ENCODE measurements at places on chromosomes 13 and 19. TPM values are rescaled to one million over a fixed set of nuclear protein-coding genes. Genes with fewer than 3 reads are reported as not detected.
A peak's percentile ranks its signal among the peaks of the same experiment; 100 is the strongest.

DNA sequence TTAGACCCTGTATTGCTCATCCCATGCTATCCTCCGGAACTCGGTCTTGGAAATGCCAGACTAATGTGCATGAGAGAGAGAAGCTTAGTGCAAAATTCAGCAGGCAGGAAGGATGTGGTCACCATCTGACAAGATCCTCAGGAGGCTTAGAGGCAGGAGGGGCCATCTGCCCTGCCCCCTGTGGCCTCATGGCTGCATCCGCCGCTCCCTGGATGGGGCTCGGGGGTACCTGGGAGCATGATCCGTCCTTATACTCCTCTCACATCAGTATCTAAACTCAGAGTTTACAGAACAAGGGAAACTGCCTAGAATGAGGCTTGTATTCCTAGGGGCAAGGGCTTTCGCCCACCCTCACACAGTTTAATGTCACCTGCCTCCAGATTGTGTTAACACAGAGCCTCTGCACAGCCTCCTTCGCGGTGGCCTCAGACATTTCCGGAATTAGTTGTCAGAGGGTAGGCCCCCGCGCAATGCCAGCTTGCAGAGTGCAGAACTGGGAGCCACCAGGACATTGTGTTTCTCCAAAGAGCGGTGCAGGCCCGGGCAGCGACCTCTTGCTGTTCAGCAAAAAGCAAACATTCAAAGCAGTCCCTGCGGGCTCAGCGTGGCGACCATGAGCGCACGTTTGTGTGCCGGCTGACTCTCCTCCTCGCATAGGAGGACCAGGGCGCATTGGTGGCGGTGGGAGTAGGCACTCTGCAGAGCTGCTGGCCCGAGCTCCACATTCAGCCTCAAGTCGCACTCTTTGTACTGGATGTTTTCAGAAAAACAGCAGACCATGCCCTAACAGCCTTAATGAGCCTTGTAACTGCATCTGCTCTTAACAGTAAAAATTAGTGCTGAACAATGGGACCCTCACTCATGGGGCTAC, 39.1 kb downstream of the GPR12 start:
- DNase-seq, result no peak
- H3K4me3 ChIP-seq, result no peak overlapping the region
- H3K27me3 ChIP-seq, result no peaks in the 10 kb centered on the region
- no peaks in the 10 kb centered on the region for H3K36me3 ChIP-seq

- H3K27ac ChIP-seq, result no peak overlapping the region
- H3K4me3 ChIP-seq, result no peak overlapping the region
- H3K36me3 ChIP-seq, result no peaks in the 10 kb centered on the region
These were observed 123.1 kb downstream of the ITGBL1 start for GRCh38 chr13:101575581-101575980.

- H3K27me3 ChIP-seq, result no peaks in the 10 kb centered on the region
- no peaks in the 10 kb centered on the region for H3K4me1 ChIP-seq
- no peaks in the 10 kb centered on the region for H3K36me3 ChIP-seq
These were observed 13.9 kb downstream of the APLP1 start for GRCh38 chr19:35882114-35882832.

GRCh38 chr13:62551588-62551987, 1135.9 kb upstream of the PCDH20 start:
- H3K4me1 ChIP-seq, result no peaks in the 10 kb centered on the region
- no peaks in the 10 kb centered on the region for H3K27me3 ChIP-seq
- H3K27ac ChIP-seq, result no peak overlapping the region
- no peak overlapping the region for H3K4me3 ChIP-seq

DNA sequence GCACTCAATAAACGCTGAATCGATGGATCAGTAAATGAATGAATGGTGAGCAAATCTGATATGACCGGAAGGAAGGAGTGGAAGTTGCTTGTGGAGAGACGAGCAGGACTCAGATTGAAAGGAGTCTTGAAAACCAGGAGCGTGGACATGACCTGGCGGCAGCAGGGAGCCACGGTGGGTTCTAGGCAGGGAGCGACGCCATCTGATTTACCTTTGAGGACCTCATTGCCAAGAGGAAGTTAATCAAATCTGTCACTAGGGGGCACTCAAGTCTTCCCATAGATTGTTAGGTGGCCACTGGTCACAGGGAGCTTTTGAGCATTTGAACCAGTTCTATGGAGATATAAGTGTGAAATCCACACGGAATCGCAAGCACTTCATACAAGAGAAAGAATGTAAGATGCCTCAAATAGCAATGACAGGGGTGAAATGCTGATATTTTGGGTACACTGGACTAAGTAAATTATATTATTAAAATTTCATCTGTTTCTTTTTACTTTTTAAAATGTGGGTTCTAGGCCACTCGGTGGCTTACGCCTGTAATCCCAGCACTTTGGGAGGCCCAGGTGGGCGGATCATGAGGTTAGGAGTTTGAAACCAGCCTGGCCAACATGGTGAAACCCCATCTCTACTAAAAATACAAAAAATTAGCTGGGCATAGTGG, 9.2 kb upstream of the FBN3 start:
- no peaks in the 10 kb centered on the region for H3K36me3 ChIP-seq
- no peaks in the 10 kb centered on the region for H3K27me3 ChIP-seq
- peak; percentile 41 for DNase-seq
- no peak overlapping the region for H3K4me3 ChIP-seq

- H3K27ac ChIP-seq, result no peak overlapping the region
- no peaks in the 10 kb centered on the region for H3K27me3 ChIP-seq
- H3K4me3 ChIP-seq, result no peak overlapping the region
- H3K36me3 ChIP-seq, result no peaks in the 10 kb centered on the region
- H3K4me1 ChIP-seq, result no peaks in the 10 kb centered on the region
These were observed 84.0 kb upstream of the SLC7A1 start for GRCh38 chr13:29679396-29680053.

- no peak overlapping the region for H3K27ac ChIP-seq
- peaks cover 10% of the 10 kb centered on the region for H3K4me1 ChIP-seq
- H3K27me3 ChIP-seq, result no peaks in the 10 kb centered on the region
- DNase-seq, result no peak
These were observed 14.3 kb downstream of the LATS2 start for GRCh38 chr13:21047087-21047486.

DNA sequence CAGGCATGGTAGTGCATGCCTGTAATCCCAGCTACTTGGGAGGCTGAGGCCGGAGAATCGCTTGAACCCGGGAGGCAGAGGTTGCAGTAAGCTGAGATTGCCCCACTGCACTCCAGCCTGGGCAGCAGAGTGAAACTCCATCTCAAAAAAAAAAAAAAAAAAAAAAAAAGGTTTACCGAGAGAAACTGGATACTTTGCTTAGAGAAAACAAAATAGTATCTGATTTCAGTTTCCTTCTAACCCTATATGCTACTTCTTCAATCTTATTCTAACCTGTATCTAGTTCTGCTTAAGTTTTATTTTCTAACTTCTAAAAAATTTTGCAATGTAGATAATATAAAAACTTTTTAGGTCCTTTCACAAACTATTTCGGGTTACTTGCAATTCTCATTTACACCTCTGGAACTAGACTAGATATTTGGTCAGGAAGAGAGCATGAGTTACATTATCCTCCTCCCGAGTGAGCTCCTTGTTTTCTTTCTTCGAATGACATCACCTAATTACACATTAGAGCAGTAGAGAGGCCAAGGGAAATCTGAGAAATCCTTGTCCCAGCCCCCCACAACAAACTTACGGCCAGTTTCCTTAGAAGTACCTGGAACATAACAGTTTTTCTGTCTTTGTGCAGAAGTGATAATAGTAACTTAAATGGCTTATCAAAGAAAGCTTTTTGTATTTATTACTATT, 128.9 kb downstream of the B3GLCT start:
- DNase-seq, result no peak
- H3K4me1 ChIP-seq, result peaks cover 2% of the 10 kb centered on the region
- no peaks in the 10 kb centered on the region for H3K27me3 ChIP-seq
- no peak overlapping the region for H3K4me3 ChIP-seq
- no peaks in the 10 kb centered on the region for H3K36me3 ChIP-seq
- no peak overlapping the region for H3K27ac ChIP-seq

DNA sequence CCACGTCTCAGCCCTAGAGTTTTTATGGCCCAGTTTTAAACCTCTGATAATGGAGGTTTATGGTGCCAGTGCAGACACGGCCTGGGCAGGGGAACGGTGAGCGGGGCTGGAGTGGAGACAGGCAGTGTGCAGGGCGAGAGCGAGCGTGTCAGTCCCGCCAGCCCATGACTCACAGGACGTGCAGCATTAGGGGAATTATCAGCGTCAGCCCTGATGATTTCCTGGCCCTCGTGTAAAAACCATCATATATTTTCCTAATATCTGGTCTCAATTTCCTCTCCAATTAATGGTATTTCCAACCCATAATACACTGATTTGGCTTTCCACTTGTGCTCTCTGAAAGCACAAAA, 104.6 kb upstream of the VSTM2B start:
- H3K36me3 ChIP-seq, result no peaks in the 10 kb centered on the region
- no peak for DNase-seq
- H3K4me1 ChIP-seq, result no peaks in the 10 kb centered on the region
- H3K27me3 ChIP-seq, result no peaks in the 10 kb centered on the region
- H3K27ac ChIP-seq, result no peak overlapping the region

DNA sequence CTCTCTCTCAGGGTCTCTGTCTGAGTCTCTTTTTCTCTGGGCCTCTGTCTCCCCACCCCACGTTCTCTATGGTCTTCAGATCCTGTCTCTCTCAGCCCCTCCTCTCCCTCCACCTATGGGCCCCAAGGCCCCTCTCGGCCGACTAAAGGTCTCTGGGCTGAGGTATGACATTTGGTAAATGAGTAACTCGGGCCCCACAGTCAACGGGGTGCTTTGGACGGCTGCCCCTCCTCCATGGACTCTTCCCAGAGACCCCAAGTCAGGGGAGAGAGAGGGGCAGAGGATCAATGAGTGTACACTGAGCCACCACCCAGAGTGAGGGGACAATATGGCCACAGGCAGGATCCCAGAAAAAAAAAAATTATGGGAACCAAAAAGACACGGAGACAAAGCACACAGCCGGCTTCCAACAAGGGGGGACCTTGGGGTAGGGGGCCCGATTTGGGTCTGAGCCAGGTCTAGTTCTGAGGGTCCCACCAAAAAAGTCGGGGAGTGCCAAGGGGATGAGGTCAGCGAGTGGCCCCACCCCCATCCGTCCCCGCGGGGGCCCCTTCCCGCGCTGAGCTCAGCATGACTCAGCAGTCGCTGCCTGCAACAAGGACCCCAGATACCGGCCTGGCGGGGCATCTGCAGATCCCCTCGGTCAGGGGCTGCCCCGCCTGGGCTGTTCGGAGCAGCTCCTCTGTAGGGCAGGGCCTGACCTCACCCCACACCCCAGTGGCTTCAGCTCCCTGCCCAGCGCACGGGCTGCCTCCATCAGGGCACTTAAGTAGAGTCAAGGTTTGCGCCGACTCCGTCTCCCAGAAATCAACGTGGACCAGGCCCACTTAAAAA, 1.5 kb upstream of the FTL start:
- no peaks in the 10 kb centered on the region for H3K27me3 ChIP-seq
- peak overlapping the region; percentile 30 for H3K4me3 ChIP-seq
- H3K36me3 ChIP-seq, result no peaks in the 10 kb centered on the region
- peak; percentile 86 for DNase-seq

DNA sequence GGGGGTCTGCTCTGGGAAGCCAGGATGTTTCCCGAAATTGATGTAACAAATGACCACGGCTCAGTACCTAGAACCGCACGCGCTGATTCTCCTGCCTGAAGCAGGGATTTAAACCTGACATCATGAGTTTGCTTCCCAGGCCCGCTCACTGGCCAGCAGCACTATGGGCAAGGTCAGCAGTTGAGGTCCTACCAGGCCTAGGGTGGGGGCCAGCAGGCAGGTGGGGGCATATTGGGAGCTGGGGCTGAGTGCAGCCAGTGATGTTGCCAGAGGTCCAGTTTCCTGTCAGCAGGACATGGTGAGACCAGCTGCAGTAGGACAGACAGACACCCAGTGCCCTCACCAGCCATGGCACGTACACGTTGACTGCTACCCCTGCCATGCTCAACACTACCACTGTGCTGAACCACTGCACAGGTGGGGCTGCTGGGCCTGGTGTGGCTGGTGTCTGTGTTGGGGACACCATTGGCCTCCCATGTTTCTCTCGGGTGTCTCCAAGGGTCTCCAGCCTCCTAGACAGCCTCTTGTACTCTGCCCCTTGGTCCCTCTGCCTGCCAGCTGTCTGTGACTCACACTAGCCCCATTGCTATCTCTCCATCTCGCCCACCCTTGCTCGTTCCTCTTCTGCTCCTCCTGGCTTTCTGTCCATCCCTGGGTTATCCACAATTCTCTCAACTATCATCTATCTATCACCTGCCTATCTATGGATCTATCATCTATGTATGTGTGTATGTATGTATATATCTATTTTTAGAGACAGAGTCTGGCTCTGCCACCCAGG, 1.1 kb upstream of the C19orf85 start:
- H3K36me3 ChIP-seq, result no peaks in the 10 kb centered on the region
- peaks cover 3% of the 10 kb centered on the region for H3K4me1 ChIP-seq
- no peak overlapping the region for H3K4me3 ChIP-seq
- DNase-seq, result no peak

DNA sequence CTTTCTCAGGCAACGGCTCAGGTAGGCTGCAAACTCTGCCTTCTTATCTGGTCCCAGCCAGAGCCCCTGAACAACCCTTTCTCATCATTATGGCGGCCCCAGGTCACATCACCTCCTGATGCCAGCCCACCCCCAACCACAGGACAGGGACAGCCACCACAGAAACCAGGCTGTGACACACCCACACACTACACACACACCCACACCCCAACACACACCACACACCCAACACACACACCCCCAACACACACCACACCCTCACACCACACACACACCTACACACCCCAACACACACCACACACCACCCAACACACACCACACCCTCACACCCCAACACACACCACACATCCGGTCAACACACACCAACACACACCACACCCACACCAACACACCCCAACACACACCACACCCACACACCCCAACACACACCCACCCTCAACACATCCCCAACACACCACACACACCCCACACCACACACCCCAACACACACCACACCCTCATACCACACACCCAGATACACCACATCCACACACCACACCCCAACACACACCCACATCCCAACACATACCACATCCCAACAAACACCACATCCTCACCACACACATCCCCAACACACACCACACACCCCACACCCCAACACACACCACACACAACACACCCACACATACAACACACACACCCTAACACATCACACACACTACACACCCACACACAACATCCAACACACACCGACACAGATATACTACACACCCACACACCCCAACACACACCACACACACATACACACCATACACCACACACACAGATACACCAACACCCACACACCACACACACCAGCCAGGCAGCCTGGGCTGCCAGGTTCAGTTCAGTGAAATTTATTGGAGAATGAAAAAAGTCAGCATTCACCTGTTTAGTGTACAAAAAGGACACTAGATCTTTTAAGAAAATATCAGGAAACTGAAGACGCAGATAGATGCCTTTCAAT, 4.2 kb upstream of the ISYNA1 start:
- no peaks in the 10 kb centered on the region for H3K36me3 ChIP-seq
- DNase-seq, result no peak
- no peak overlapping the region for H3K27ac ChIP-seq

DNA sequence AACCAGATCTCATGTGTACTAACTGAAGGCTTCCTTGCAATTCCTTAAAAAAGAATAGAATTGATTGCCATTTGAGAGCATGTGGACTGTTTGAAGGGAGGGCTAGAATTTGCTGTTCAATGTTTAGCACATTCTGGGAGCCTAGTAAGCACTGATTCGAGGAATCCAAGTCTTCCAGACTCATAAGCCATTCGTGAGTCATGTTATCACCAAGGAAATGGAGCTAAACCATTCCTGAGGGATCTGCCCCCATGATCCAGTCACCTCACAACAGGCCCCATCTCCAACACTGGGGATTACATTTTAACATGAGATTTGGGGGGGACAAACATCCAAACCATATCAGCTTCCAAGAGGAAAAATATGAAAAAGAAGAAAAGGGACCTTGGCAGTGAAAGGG, 276.4 kb downstream of the KCNRG start:
- no peak overlapping the region for H3K27ac ChIP-seq
- no peak overlapping the region for H3K4me3 ChIP-seq
- no peaks in the 10 kb centered on the region for H3K27me3 ChIP-seq

The THSD8 gene
- total RNA-seq, result 1.4 TPM

The CABP5 gene
- not detected for total RNA-seq

The MYO1F gene
- 13.6 TPM for total RNA-seq

The KLF1 gene
- total RNA-seq, result not detected

Measured in ovary (tissue), 10 donors.